Hematopoietic multipotent progenitor cell treated with erythropoietin and hydrocortisone succinate and interleukin-3 and kit ligand, for 4 days (in vitro differentiated cells): ENCODE measurements at places on chromosomes 12 and 14.

DNA sequence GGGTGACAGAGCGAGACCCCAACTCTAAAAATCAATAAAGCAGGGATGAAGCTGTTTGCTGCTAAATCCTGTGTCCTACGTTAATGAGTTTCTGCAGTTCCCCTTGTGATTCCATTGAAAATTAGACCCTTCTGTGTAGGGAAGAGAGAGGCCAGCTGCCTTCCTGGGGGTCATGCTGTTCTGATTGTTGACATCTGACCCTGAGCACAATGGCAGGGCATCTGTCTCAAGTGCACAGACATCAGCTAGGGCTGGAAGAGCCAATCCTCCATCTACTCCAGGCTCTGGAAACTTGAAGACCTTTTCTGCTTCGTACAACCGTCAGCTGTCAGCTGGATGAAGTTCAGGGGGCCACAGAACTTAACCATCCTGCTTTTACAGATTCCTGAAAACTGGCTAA is 10.1 kb downstream of the FBXL14 start:
- no peak for DNase-seq

DNA sequence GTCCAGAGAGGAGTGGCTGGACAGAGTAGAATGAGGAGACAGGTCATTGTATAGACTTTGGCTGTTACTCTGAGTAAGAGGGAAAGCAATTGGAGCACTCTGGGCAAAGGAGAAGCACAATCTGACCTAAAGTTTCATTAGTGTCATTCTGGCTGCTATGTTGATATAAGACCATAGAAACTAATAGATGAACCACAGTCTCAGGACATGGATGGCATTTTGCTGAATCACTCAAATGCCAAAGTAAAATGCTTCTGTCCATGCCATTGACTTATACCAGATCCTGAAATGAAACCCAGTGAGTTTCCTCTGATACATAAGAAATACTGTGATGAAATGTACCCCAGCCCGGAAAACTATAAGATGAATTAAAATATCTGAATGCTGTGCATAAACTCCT is 65.8 kb upstream of the COCH start:
- DNase-seq = no peak

DNA sequence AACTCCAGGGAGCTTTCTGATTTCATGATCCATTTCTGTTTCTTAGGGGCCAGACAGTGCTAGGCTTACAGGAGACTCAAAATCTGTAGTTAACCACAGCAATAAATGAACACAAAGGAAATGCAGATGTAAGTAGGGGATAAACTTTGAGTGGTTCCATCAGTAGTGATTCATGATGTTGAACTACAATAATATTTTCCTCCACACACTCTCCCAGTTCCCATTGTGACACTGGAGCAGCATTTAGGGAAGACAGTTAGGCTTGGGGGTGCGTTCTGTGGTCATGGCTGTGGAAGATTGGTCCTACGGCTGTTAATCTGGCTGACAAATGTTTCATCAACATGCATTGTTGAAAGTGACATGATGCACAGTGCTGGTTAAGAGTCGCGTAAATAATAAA is 66.9 kb downstream of the HMGA2 start:
- DNase-seq = no peak

GRCh38 chr14:68682166-68683103 is 110.4 kb downstream of the ZFP36L1 start:
- DNase-seq = peak; percentile 93
